Vagina (tissue), 2 donors: ENCODE measurements at places on chromosomes 6 and 20.

DNA sequence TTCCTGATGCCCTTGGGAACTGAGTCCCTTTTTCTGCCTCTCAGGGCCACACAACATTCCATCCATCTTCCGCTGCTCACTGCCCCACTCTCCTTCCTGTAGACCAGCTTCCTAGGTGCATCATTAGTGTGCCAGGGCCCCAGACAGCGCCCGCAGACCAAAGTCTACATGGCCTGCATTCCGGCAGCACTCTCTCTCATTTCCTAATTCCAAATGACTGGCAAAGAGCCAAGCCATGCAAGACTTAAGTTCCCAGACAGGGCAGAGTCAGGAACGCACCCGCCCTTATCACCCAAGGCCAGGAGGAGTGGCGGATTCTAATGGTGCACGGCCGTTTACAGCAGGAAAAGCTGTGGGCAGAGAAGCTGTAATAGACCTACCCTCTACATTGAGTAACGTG is 159.8 kb upstream of the ARID1B start:
- no peak for DNase-seq

GRCh38 chr6:119043783-119044182 is 34.7 kb downstream of the FAM184A start:
- DNase-seq: no peak

DNA sequence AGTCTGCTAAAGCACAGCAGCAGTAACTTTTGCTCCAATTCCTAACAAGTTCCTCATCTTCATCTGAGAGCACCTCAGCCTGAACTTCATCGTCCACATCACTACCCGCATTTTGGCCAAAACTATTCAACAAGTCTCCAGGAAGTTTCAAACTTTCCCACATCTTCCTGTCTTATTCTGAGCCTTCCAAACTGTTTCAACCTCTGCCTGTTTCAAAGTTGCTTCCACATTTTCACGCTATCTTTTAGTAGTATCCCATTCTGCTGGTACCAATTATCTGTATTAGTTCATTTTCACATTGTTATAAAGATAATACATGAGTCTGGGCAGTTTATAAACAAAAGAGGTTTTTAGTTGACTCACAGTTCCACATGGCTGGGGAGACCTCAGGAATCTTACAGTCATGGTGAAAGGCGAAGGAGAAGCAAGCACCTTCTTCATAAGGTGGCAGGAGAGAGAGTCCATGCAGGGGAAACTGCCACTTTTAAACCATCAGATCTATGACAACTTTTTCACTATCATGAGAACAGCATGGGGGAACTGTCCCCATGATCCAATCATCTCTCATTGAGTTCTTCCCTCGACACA is 99.4 kb upstream of the GRIK2 start:
- DNase-seq: no peak

GRCh38 chr6:46510651-46511050 is 19.4 kb upstream of the RCAN2 start:
- no peak for DNase-seq

DNA sequence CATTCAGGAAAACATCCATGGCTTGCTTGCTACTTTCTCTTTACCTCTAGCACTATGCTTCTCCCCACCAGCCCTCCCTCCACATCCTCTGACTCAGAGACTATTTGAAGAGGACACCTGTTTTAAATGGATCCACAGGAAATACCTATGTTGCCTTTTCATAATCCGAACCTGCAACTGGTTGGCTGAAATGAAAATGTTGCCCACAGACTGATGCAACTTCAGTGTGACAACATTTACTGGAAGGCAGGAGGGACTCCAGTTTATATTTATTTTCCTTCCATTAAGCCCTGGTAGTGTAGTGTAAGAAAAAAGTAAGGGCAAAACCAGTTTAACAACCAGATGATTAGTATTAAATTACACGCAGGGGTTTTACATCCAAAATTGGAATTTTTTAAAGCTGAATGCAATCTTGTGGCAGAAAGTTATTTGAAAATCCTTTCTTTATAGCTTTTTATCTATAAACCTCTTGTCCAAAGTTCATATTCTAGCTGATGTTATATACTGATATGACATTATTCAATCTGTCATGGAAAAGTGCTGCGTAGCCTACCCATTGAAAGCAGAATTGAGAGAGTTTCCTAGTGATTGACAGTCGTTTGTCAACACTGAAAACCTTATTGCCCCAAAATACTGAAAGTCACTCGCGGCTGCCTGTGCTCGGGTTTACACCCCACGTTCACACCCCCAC is 881 bp upstream of the AIG1 start:
- no peak for DNase-seq

DNA sequence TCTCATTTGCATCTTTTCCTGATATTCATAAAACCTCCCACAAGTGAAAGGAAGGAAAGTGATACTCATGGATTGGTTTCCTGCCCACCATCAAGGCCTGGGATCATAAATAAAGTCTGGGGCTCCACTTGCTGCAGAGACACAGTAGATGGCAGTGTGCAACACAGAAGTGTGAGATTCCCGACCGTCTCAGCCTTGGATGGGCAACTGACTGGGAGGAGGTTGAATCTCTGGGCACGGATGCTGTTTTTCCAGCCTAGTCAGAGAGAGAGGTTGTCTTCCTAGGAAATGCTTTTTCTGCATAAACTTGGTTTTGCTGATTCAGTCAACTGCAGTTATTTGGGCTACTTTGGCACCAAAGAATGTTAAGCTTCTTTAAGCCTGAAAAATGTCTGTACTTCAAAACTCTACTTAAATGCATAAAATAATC is 9.9 kb upstream of the RFPL4B start:
- DNase-seq: no peak

DNA sequence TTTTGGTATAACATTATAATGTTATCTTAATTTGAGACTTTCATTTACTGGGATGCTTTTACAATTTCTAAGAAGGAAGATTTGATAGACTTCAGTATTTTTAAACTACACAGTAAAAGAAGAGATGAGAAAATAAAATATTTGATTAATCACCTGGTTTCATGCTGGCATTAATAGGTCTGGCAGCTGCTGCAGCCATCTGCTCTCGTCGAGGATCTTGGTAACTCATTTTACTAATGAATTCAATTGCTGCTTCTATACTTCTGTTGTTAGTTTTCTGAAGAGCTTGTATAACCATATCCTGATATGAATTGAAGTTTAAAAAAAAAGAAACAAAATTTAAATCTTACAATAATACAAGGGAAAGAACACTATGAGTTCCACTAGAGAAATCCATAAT is 23.0 kb downstream of the LATS1 start:
- no peak for DNase-seq

DNA sequence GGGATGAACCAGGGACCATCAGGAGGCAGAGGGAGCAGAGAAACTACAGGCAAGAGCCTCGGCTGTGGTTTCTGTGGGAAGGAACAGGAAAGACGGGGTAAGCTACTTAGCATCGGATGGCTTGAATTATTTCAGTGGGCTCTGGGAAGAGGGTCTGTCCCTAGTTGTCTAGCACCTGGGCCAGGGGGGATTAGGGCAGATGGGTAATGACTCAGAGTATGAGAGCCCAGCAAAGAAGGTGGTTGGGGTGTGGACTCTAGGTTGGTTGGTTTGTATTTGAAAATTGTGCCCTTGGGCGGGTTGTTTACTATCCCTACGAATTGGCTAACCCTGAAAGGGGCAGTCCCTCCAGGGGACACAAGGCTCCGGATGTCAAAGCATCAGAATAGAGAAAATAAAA is 148.5 kb upstream of the TAB2 start:
- DNase-seq: no peak

DNA sequence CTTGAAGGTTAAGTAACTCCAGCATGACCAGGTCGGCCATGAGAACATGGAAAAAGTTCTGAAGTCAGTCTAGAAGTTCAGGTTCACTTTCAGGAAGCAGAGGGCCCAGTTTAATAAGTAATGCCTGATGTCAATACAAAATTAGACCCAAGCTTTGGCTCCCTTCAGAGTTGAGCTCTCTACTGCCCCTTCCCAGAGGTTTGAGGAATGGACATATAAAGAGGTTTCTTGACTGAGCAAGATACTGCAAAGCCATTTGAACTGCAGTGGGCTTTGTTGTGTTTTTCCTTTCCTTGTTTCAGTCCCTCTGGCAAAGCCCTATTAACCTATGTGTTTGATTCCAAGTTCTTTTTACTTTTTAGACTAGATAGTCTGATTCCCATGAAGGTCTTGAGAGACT is 97.8 kb upstream of the PREP start:
- no peak for DNase-seq

GRCh38 chr6:152309648-152310047 is 327.5 kb downstream of the SYNE1 start:
- DNase-seq: no peak

DNA sequence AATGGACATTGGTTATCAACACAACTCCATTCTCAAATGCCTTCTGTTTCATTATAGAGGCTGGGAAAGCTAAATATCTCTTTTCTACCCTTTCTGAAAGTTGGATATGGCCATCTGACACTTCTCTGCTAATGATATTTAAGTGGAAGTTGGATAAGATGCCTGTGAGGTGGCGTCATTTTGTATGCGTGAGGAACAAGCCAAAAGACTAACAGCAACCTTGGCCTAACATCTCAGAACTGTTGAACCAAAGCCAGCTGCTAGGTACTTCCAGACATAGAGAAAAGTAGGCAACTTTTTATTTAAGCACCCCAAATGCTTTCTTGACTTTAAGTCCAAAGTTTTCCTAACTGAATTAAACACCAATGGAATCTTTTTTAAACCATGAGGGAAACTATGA is 708.4 kb downstream of the CD109 start:
- DNase-seq: no peak

- DNase-seq: no peak
Observed at GRCh38 chr6:11431455-11431937, 106.1 kb upstream of the TMEM170B start.

DNA sequence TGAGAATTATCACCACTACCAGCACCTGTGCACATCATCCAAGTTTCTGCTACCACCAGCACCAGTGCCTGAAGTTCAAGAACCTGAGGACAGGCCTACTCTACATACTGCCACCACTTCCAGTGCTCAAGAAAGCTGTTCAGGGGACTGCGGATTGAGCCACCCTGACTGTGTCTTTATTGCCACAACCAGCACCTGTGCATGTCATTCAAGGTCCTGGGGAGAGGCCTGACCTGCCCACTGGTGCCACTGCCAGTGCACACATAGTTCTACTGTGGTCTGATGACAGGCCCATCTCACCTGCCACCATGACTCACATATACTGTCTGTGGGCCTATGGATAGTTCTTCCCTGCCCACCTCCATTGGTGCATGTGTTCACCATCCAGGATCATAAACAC is 559.4 kb downstream of the COL12A1 start:
- no peak for DNase-seq

DNA sequence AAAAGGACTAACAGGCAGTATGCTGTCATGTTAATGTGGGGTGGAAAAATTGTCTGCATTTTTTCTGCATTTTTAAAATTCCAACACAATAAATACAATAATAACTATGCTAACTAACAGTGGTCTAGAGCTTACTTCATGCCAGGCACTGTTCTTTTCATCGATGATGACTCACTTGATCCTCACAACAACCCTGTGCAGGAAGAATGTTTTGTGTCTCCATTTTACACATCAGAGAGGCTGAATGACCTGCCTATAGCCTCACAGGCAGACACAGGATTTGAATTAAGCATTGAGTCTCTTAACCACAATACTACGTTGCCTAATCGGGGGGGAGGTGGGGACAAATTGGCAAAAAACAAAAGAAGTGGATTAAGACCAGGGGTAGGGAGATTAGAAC is 26.9 kb upstream of the FANCE start:
- DNase-seq: no peak

DNA sequence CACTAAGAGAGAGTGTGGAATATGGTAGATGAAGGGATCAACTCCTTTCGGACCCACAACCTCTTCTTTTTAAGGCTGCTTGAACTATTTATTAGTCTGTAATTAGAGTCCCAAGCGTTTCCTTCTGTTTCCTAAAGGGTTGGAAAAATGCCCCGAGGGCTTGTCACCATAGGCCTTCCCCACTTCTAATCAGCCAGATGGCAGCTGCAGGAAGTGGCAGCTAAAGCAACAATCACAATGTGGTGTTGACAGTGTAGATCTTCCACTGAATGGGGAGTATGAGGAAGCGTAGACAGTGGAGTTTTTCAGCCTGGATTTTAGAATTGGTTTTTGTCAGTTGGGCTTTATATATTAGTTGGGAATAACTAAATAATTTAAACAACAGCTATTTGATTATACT is 40.6 kb downstream of the SLC35D3 start:
- no peak for DNase-seq

DNA sequence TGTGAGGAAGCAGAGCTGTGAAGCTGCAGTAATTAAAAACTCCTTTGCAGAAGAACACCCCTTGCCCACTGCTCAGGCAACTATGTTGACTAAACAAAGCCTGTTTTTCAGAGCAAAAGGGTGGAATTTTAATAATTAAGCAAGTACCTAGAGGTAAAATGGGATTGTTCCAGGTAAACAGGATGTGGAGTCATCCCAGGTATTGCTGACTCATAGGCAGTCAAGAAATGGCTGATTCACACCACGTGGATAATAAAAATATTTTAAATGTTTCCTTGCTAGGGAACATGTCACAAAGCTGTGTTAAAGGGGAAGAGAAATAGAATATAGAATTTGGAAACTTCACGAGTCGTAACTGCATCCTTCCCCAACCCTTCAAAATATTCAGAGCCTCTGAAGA is 491.8 kb downstream of the BTBD3 start:
- no peak for DNase-seq

- DNase-seq: no peak
Observed at GRCh38 chr6:91288741-91289140, 701.9 kb upstream of the MAP3K7 start.

- no peak for DNase-seq
Observed at GRCh38 chr6:102229271-102229670, 835.8 kb downstream of the GRIK2 start.

DNA sequence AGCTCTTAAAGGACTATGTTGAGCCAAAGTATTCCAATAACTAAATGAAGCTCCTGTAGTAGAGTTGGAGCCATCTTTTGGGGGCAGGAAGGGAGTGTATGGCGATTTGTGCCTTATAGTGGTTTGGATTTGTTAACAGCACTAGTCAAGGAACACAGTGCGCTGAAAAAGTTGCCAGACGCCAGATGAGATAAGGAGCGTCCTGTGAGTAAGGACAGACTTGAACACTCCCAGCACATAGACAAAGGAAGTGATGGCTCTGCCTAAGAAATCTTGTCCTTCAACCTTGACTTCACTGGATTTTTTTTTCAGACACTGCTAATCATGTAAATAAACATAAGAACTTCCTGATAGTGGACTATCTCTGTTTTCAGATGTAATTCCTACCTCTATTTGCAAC is 136.9 kb downstream of the TRMT11 start:
- DNase-seq: no peak

DNA sequence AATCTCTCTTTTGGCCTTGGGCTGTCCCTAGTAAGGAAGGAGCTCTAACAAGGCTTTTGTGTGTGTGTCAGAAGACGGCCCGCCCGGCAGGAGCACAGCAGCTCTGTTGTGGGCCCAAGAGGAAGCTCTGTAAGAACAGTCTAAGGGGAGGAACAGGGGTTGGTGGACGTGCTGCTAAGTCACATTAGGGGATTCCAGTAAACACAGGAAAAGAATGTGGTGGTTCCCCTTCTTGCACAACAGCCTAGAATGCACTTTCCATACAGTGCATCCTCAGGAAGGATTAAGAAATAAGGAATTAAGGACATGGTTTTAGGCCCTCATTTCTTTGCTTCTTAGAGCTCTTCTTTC is 114.5 kb downstream of the RNF144B start:
- DNase-seq: no peak
